ENCODE measurements at places on chromosomes 4 and X.

GRCh38 chr4:108937066-108937465 lies 174.2 kb upstream of the ETNPPL start:
- no peak for DNase-seq

DNA sequence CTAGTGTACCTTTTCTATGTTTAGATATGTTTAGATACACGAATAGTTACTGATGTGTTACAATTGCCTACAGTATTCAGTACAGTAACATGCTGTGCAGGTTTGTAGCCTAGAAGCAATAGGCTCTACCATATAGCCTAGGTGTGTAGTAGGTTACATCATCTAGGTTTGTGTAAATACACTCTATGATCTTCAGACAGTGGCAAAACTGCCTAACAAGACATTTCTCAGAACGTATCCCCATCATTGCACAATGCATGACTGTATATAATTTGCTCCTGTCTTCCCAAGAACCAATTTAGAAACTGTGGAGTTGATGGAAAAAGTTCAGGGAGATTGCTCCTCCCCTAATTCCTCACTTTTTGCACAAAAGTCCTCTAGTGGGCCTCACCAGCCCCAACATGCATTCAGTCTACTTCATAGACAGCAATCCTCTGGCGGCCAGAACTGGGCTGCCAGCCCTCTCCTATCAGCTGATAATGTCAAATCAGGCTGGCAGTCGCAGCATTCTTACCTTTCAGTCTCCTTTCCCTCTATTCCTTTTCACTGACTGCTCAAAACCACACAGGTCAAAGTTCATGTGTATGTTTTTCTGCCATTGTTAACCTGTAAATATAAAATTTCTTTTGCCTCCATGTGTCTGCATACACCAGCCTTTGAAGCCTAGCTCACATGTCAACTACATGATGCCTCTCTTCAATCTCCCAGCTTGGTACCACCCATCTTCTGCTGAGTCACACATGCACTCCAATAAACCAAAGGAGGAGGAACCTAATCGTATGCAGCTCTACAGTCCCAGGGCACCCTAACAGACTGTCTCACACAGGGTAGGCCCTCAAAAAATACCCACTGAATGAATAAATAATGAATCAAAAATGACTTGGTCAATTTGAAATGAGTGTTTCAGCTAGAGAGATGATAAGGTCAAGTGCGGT lies 32.0 kb downstream of the BCLAF3 start:
- DNase-seq: no peak

DNA sequence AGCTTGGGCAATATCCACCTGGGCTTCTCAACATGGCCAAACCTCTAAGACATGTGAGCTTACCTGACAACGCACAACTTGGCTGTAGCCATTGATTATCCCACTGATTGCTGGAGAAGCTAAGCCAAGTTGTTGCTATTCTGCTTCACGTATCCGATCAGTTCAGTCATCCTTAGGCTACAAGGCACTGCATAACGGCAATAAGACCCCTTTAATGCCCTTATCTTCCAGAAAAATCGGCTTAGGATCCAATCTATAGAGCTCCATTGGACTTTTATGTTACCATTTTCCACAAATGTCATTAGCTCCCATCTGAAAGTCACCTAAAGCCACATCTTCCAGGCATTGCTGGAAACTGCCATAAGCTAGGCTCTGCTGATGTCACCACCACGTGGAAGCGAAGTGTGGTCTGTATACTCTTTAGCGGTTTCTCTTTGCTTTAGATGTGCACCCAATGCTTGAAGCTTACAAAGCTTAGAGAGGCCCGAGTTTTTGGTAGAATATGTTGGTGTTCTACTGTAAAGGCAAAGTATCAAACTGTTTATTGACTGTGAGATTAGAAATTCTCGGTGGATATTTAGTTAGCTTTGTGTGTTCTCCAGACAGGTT lies 163.1 kb downstream of the CPE start:
- DNase-seq: no peak

GRCh38 chrX:38154818-38155217 lies 65.9 kb downstream of the SRPX start:
- DNase-seq: no peak

DNA sequence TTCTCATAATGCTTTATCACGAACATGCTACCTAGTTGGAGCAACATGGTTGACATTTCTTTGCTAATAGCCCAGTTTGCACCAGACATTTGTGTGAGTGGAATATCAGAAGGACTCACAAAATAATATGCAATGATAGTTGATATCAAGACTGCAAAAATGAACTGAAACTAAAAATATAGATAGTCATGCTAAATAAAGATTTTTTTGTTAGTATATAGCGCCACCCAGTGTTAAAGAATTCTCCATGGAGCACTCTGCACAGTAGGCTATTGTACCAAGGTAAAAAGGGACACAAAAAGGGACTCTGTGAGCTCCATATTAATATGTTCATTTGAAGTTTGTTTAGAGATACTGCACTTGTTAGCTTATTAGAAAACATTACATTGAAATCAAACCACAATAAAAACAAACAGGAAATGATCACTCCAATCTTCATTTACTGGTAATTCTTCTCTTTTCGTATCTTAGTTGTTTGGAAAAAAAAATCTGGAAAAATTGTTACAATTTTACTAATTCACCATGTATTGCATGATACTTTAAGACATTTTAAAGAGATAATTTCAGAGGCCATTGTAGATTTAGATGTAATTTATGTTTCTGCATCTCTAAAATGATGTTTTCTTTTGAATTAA lies 1509.6 kb downstream of the ADGRL3 start:
- DNase-seq: no peak

DNA sequence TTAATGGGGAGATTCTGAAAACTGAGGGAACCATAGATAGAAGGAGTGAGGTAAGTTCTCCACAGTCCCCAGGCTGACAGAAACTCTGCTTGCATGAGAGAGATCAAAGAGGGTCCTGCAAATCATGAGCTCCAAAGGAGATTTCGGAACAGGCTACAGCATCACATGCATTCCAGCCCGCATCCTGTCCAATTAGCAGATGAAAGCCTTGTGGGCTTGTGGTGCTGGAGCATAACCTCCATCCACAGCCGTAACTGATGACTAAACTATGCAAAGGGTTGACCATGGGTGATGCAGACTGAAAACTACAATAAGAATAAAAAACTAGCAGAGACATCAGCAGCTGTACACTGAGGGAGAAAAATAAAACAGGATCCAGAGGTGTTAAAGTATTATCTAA lies 654.5 kb downstream of the TLL1 start:
- DNase-seq: no peak

GRCh38 chr4:26248647-26249046 lies 72.2 kb upstream of the RBPJ start:
- DNase-seq: no peak

GRCh38 chrX:131677655-131678628 lies 134.1 kb downstream of the OR13H1 start:
- DNase-seq: peak; percentile 37

DNA sequence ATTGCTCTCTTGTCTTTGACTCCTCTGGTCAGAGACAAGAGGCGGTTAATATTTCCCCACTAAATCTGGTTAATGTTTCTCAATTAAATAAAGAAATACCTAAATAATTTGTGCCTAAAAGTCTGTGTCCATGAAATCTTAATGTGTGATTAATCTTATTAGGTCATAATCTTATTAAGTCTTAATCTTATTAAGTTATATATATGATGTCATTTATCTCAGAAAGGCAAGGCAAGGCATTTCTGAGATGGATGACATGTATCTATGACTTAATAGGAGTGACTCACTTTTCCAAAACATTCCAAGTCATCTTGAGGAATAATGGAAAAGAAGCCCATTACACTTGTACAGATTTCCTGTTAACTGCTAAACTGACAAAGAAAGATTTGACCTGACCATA lies 74.7 kb downstream of the TRAM1L1 start:
- no peak for DNase-seq

- no peak for DNase-seq
Observed at GRCh38 chr4:80229590-80229989, 32.3 kb downstream of the PRDM8 start.

DNA sequence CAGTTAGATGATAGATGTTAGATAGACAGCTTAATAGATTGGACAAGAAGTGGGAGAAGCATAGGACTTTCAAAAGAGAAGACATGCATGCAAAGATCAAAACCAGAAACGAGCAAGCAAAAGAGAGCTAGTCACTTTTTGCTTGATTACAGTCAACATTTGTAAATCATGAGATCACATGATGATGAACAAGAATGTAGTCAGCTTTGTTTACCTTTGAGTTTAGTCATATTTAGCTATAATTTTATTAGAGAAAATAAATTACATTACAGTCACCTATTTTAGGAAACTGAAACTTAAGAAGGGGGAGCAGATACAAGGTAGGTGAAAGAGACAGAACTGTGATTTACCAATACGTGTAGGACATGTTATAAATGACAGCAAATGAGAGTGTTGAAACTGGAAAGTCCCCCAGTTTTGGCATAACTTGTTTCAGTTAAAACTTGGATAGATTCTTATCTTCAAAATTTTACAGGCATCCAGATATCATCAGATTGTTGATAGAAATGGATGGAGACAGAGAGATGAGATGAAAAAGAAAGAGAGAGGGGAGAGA lies 1083.1 kb upstream of the PCDH10 start:
- DNase-seq: no peak

DNA sequence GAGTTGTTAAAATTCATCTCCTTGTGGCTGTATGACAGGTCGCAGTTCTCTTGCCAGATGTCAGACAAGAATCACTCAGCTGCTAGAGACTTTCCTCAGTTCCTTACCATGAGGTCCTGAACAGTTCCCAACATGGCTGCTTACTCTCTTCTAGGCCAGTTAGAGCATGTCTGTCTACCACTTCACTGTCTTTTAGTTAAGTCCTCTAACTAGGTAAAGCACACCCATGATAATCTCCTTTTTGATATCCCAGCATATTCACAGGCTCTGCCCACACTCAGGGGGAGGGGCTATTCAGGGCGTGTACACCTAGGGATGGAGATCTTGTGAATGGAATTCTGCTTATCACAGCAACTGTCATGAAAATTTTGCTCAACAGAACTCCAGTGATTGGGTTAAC lies 190.1 kb downstream of the ADAMTS3 start:
- DNase-seq: no peak

DNA sequence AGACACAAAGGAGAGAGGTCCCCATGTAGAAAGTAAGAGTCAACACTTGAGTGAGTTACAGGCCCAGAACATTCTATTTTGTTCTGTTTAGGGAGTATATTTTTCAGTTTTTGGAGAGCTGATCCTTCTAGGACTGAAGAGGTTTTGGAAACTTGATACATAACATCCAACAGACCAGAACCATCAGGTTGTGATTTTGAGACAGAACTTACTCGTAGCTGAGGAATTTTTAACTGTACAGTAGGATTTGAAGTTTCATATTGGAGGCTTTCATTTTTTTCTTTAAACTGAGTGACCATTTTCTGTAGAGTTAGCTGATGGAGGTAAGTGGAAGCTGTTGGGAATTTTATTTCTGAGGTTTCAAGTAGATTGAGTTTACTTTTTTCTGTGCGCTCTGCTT lies 73.3 kb downstream of the NCAPG start:
- no peak for DNase-seq

DNA sequence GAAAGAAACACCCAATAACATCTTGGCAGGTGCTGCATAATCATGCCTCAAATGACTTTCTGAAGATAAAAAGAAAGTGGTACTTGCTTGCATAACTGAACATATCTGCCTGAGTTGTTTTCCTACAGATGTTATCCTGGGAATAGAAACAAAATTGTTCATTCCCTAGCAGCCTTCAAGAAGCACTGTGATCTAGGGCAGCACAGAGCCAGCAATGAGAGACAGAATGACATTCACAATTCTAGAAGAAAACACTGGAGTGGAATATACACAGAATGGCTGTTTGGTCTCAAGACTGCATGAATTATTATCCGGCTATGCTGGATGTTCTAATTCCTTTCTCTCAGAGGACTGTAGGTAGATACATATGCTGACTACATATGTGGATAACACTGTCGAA lies 790.9 kb downstream of the PDHA2 start:
- no peak for DNase-seq

DNA sequence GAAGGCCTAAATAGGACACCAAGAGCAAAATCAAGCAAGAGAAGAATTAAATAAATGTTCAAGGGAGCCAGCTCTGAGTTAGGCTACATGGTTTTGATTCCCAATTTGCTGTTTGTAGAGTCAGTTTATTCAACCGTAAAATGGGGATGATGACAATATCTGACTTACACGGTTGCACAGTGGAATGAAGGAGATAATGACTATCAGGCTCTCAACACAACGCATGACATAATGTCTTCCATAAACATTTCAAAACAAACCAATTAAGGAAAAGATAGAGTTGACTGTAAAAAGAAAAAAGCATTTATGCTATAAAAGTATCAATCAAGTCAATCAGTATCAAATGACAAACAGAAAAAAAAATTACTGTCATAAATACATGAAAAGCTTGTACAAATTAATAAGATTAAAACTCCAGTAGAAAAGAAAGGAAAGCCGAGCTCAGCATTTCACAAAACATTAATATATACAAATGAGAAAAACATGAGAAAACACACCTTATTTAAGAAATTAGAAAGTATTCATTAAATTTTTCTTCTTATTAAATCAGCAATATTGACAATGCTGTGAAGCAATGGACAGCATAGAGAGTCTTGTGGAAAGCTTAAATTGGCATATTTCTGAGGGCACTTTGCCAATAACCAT lies 179.0 kb downstream of the SCFD2 start:
- no peak for DNase-seq

DNA sequence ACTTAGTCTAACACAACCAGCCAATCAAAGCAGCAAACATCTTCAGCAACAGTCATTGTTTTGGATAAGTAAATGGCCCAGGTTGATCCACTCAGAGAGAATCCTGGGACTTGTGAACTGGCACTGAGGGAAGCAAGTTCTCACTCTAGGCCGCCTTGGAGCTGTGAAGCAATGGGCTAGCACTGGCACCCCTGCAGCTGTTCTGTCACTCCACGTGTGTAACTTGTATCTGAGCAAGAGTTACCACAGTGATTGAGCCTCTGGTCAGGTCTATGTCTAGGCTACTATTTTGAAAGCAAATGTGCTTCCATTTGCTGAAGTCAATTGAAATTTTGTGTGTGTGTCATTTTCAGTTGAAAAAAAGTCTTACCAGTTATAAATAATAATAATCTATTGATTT lies 57.2 kb upstream of the HS3ST1 start:
- no peak for DNase-seq

GRCh38 chr4:76622126-76622525 lies 187.1 kb downstream of the SHROOM3 start:
- no peak for DNase-seq

GRCh38 chr4:10722957-10723356 lies 38.4 kb upstream of the CLNK start:
- no peak for DNase-seq

- no peak for DNase-seq
Observed at GRCh38 chr4:163012816-163013215, 153.9 kb downstream of the NAF1 start.

DNA sequence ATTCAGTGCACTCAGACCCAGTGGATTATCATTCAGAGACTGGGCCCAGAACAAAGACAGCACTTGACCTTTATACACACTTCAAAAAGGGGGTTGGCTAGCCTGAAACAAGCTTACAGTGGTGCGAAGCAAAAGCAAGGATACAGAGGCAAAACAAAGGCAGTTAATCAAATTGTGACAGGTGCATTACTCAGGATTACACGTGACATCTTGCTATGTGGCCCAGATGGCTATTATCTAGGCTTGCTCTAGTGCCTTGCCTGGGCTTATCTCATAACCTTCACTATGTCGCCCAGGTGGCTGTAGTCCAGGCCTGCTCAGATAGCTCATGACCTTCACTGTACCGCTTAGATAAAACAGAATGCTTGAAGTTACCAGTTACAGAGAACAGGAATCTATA lies 1092.1 kb upstream of the PRKX start:
- no peak for DNase-seq

Data from CD4-positive, alpha-beta memory T cell (primary cell).